ENCODE measurements at places on chromosomes 2 and 18. TPM values are rescaled to one million over a fixed set of nuclear protein-coding genes. Genes with fewer than 3 reads are reported as not detected.

Gene PCGF1
- total RNA-seq = 33.6 TPM

Gene UGT1A3
- not detected for total RNA-seq

Gene SLC5A7
- 0.23 TPM for total RNA-seq

Gene ALPP
- total RNA-seq = 3.1 TPM

Gene DOK6
- total RNA-seq = 5.3 TPM

Gene ARHGEF4
- 4.3 TPM for total RNA-seq

Gene SERPINB7
- 0.32 TPM for total RNA-seq

DNA sequence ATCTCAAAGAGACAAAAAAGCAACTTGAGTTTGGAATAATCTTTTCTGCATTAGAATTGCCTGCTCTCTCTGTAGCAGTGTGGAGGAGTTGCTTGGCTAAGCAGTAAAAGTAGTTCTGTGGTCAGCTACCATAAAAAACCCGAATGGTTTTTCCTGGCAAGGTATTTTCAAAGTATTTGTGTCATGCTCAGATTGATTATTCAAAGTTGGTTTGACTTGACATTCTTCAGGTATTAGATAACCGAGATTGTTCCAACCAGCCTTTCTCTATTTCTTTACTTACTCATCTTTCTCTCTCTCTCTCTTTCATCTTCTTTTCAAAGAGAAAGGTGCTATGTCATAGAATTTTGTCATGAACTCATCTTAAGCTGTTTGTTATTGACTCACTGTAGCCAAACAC is 404.9 kb downstream of the CPS1 start:
- H3K27me3 ChIP-seq = no peaks in the 10 kb centered on the region
- no peak overlapping the region for H3K4me3 ChIP-seq
- no peaks in the 10 kb centered on the region for H3K4me1 ChIP-seq

GRCh38 chr18:11661430-11661829 is 27.6 kb upstream of the GNAL start:
- H3K27me3 ChIP-seq = no peaks in the 10 kb centered on the region
- no peak for DNase-seq
- no peak overlapping the region for H3K27ac ChIP-seq
- no peak overlapping the region for H3K4me3 ChIP-seq
- no peaks in the 10 kb centered on the region for H3K4me1 ChIP-seq

- H3K4me3 ChIP-seq = peak overlapping the region; percentile 96
- peaks cover 56% of the 10 kb centered on the region for H3K4me1 ChIP-seq
- DNase-seq = peak; percentile 17
- no peaks in the 10 kb centered on the region for H3K36me3 ChIP-seq
- peak overlapping the region; percentile 87 for H3K27ac ChIP-seq
- no peaks in the 10 kb centered on the region for H3K27me3 ChIP-seq
Observed at GRCh38 chr2:231781798-231782726, 980 bp upstream of the PDE6D start.

- no peaks in the 10 kb centered on the region for H3K36me3 ChIP-seq
- no peaks in the 10 kb centered on the region for H3K4me1 ChIP-seq
- H3K27me3 ChIP-seq = no peaks in the 10 kb centered on the region
- H3K4me3 ChIP-seq = no peak overlapping the region
- DNase-seq = no peak
Observed at GRCh38 chr2:226607379-226607778, 192.2 kb downstream of the IRS1 start.

DNA sequence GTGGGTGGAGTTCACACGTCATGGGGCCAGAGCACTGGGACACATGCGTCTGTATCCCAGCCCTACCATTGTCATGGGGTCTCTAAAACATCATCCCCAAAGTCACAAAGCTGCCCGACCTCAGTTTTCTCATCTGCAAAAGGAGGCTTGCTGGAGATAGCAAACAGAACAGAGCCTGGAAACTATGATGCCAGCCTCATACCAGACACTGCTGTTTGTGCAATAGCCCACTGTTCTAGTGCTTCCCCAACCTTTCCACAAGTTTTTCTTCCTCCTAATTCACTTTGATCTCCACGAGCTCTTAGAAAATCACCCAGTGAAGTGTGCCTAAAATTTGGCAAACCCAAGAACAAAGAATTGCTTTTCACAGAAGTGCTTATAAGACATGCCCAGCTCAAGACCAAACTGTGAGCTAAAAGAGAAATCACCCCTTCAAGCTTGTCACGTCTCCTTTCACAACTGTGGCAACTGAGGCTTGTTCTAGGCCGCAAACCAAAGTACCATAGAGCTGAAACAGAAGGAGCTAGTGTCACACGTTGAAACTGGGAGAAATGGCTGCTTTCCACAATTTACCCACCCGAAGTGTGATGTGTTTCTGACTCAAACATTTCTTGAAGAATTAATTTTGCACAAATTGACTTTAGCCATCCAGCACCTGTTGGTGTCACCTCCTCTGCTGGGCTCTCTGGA is 162.7 kb upstream of the ID2 start:
- H3K36me3 ChIP-seq = no peaks in the 10 kb centered on the region
- H3K4me1 ChIP-seq = no peaks in the 10 kb centered on the region
- no peak overlapping the region for H3K27ac ChIP-seq
- H3K4me3 ChIP-seq = no peak overlapping the region
- DNase-seq = no peak

- H3K36me3 ChIP-seq = no peaks in the 10 kb centered on the region
- H3K27ac ChIP-seq = no peak overlapping the region
- H3K27me3 ChIP-seq = peaks cover 23% of the 10 kb centered on the region
- H3K4me3 ChIP-seq = no peak overlapping the region
- H3K4me1 ChIP-seq = no peaks in the 10 kb centered on the region
Observed at GRCh38 chr2:98952966-98953365, 16.9 kb upstream of the CRACDL start.

DNA sequence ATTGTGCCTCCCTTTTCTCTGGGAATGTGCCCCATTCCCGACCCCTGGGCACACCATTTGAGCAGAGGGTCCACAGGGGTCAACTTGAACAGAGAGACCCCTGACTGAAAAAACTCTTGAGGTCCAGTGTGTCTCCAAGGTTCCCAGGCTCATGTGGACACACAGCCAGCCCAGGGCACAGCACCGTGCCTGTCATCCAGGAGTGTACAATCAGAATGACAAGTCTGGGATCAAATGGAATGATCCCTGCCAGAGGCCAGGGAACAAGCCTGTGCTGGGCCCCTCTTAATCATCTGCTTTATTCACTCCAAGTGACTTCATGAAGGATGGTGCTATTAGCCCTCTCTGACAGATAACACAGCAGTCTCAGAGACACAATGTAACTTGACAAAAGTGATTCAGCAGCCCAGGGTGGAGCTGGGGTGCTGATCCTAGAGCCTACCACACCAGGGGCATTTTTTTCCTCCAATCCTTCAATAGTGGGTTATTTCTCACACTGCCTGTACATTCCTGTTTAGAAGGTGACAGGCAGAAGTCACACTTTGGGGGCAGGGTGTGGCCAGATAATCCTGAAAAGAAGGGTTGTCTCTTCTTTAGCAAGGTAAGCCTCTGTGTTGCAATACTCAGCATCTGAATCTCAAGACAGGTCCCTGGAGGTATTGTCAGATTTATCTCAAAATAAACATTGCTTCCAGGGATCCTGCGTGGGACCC is 84.0 kb upstream of the TMEM200C start:
- no peaks in the 10 kb centered on the region for H3K4me1 ChIP-seq
- H3K27me3 ChIP-seq = no peaks in the 10 kb centered on the region
- no peak overlapping the region for H3K4me3 ChIP-seq
- H3K27ac ChIP-seq = no peak overlapping the region
- no peaks in the 10 kb centered on the region for H3K36me3 ChIP-seq

- no peaks in the 10 kb centered on the region for H3K36me3 ChIP-seq
- no peaks in the 10 kb centered on the region for H3K4me1 ChIP-seq
- no peak overlapping the region for H3K4me3 ChIP-seq
- no peak for DNase-seq
- H3K27ac ChIP-seq = no peak overlapping the region
Observed at GRCh38 chr2:120660771-120661459, 74.8 kb upstream of the GLI2 start.

DNA sequence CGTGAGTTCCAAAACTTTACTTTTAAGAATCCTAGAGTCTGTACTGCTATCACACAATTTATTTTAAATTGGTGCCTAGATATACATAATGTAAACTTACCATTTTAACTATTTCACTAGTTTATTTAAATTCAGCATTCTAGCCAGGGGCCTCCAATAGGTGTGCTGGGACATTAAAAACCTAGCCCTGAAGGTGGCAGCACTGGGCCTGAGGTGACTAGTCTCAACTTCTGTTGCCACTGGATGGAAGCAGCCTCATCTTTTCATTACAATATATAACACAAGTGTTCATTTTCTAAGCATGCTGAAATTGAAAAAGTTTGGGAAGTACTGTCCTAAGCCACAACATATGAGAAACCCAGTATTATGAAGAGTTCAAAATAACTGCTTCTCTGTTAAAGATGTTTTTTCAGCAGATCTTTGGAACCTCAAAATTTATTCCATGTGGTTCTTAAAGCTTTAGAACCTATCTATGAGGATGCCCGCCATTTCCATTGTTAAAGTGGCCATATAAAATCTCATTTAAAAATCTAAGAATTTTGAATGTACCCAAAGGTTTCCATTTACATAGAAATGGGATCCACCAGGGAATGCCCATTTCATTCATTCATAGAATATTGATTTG is 2.9 kb upstream of the RBBP8 start:
- no peaks in the 10 kb centered on the region for H3K27me3 ChIP-seq
- H3K27ac ChIP-seq = no peak overlapping the region
- H3K36me3 ChIP-seq = no peaks in the 10 kb centered on the region
- no peak overlapping the region for H3K4me3 ChIP-seq
- DNase-seq = no peak

DNA sequence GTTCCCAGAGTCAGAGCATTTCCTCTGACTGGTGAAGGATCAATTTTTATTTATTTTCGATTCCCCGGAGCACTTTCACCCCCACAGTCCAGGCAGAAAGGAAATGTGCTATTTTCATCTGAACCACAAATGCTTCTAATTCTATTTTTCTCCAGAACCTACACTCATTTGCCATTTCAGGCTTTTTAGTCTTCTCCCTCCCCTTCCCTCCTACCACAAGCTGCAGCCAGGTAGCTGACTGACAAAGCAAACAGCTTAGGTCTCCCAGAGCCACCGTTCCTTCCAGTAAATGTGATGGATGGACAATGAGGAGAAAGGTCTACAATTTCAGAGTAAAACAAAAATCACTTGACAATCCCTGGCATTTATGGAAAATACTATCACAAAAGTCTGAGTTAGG is 76.9 kb downstream of the KLF7 start:
- no peaks in the 10 kb centered on the region for H3K27me3 ChIP-seq
- peaks cover 17% of the 10 kb centered on the region for H3K4me1 ChIP-seq
- no peak for DNase-seq
- H3K4me3 ChIP-seq = no peak overlapping the region

DNA sequence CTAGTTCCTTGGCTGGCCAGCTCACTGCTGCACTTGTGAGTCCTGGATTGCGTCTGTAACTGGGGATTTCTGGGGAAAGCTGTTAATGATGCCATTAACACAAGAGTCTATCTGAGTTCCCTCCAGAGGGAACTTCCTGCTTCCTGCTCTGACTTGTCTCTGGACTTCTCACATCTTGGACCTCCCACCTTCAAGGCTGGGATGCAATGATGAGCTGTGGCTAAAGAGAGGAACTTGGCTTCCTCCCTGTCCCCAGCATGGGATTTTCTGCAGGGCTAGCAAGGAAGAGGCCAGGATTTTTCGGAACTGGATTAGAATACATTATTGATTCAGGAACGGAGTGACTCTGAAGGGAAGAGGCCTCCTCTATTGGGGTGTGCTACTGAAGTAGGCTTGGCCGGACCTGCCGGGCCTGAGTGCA is 155.5 kb downstream of the CLIP4 start:
- no peak overlapping the region for H3K4me3 ChIP-seq
- DNase-seq = no peak
- no peaks in the 10 kb centered on the region for H3K27me3 ChIP-seq
- H3K4me1 ChIP-seq = no peaks in the 10 kb centered on the region
- H3K36me3 ChIP-seq = no peaks in the 10 kb centered on the region

DNA sequence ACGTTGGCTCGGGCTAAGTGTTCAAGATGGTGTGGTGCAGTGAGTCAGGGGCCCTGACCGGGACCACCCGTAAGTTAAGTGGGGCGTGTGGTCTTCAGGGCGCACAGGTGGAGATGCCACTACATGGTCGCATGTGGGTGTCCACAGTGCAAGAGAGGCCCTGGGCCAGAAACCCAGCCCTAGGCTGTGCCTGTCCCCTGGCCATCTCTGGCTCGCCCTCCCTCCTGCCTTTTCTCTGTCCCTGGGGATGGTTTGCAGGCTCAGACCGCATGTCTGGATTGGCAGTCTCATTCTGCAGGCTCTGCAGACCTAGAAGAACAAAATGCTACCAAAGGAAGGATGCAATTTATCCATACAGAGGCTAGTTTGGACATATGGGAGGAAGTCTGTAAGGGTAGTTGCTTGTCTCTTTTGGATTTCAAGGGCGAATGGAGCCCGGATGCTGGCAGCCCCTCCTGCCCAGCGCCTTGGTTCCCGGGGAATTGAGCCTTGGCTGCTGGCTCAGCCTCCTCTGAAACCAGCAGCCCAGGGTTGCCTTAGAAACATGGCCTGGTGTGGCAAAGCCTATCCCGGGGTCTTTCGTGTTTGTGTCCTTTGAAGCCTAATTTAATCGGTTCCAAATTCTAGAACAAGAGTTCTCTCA is 417.5 kb upstream of the HS6ST1 start:
- no peaks in the 10 kb centered on the region for H3K36me3 ChIP-seq
- no peak overlapping the region for H3K27ac ChIP-seq
- H3K4me1 ChIP-seq = peaks cover 4% of the 10 kb centered on the region
- H3K4me3 ChIP-seq = peak overlapping the region; percentile 32
- H3K27me3 ChIP-seq = peaks cover 43% of the 10 kb centered on the region

- H3K27me3 ChIP-seq = no peaks in the 10 kb centered on the region
- peak overlapping the region; percentile 57 for H3K27ac ChIP-seq
- no peaks in the 10 kb centered on the region for H3K36me3 ChIP-seq
- H3K4me3 ChIP-seq = no peak overlapping the region
Observed at GRCh38 chr2:143545059-143545948, 416.1 kb downstream of the ARHGAP15 start.

DNA sequence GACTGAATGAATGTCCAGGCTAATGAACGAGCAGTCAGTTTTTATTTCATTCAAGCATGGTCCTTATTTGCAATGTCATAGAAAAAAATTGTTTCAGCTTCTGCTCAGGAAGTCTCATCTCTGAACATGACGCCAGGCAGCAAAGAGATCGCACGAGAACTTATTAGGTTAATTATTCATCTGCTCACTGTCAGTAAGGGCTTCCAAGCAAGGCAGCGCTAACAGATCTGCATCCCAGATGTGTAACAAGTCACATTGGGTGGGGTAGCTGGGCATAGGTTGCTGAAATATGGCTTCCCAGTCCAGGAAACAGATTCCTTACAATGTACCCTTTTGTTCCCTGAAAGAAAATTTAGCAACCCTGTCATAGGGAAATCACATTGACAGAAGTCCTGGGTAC is 63.5 kb downstream of the ANKRD44 start:
- peaks cover 2% of the 10 kb centered on the region for H3K4me1 ChIP-seq
- no peaks in the 10 kb centered on the region for H3K36me3 ChIP-seq
- H3K27ac ChIP-seq = no peak overlapping the region
- no peak for DNase-seq
- no peaks in the 10 kb centered on the region for H3K27me3 ChIP-seq

DNA sequence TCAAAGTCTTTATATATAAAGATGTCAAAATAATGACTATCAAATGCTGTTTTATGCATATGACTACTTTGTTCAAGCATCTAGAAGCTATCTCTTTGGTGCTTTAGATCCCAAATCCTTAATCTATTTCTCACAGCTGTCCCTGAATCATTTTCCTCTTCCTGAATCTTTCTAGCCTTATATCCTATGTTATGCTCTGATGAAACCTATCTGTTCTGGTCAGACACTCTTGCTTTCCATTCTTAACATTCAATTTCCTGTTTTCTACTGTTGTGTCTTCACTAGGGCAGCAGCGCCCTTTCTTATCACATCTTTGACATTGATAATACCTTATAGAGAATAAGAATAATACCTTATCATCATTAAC is 6.3 kb upstream of the PARD3B start:
- no peak for DNase-seq
- no peak overlapping the region for H3K4me3 ChIP-seq
- H3K4me1 ChIP-seq = no peaks in the 10 kb centered on the region
- no peaks in the 10 kb centered on the region for H3K27me3 ChIP-seq
- no peaks in the 10 kb centered on the region for H3K36me3 ChIP-seq
- H3K27ac ChIP-seq = no peak overlapping the region
